Stimulated activated CD8-positive, alpha-beta memory T cell treated with anti-CD3 and anti-CD28 coated beads, Interleukin-4, amount 100 ng/mL, for 4 hours (primary cell): ENCODE measurements at places on chromosomes 2 and 18.

GRCh38 chr2:54559593-54560145 is 103.5 kb downstream of the SPTBN1 start:
- no peak for DNase-seq

DNA sequence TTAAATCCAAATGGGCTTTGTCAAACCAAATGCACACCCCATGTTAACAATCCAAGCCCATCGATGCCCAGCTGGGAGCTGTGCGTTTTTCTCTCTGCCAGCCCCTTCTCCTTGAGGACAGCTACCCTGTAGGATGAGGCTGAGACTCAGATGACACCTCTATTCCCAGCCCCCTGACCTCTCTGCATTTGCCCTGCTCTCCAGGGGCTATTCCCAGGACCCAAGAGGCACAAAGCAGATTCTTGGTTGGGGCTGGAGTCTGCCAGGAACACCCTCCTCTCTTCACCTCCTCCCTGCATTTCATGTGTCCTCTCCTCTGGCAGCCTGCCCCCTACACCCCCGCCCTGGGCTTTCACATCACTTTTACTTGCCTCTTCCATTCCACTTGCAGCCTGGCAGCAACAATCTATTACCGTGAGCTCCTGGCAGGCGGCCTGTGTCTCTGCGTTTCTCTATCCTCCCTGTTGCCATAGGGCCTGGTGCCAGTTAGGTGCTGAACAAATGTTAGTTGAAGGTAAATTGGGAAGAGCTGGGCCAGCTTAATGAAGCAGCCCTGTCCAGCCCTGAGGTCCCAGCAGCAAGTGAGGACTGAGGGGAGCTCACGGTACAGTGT is 51.8 kb downstream of the ADD2 start:
- DNase-seq: no peak

DNA sequence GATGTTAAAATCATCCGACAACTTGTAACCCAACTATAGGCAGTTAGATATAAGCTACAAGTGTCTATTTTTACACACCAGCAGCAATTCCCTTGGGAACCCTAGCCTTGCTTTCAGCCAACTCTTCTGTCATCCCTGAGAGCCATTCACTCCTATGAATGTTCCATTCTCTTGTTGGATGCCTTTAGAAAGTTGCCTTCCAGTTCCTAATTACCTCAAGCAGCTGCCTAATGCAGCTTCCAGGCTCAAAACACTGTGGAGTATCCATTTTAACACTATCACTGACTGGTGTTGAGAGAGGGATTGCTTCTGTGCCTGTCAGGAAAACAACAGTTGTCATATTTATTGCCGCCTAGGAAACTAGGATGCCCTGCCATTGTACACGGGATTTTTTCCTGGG is 402.0 kb upstream of the ACVR2A start:
- no peak for DNase-seq

DNA sequence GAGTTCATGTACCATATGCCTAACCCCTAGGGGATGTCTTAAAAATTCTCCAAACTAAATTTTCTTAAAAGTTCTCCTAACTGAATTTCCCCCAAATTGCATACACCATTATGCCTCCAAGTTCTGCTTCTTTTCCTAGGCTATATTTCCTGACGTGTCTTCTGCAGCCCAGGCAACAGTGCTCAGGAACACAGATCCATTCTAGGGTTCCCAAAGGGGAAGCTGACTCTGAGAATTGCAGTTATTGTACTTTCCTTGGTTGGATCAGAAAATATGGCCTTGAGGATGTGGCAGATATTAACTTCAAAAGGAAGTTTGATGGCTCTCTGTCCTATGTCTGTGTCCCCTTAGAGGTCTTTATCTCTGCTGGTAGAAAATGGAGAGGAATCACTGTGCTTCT is 124.3 kb downstream of the TMEM17 start:
- DNase-seq: no peak

DNA sequence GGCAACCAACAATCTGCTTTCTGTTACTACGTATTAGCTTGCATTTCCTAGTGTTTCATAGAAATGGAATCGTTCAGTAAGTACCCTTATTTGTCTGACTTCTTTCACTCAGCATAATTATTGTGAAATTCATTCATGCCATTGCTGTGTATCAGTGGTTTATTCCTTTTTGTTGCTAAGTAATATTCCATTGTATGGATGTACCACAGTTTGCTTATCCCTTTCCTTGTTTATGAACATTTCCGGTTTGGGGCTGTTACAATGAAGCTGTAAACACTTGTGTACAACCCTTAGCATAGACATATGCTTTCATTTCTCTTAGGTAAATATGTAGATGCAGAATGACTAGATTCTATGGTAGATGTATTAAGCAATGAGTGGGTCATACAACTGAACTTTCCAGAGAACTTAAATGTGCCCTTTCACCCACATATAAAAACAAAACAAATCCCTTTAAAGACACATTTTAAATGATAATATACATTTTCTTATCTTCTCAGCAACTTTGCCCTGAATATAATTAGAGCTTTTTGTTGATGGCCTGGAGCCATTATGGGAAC is 21.9 kb downstream of the FER1L5 start:
- no peak for DNase-seq

DNA sequence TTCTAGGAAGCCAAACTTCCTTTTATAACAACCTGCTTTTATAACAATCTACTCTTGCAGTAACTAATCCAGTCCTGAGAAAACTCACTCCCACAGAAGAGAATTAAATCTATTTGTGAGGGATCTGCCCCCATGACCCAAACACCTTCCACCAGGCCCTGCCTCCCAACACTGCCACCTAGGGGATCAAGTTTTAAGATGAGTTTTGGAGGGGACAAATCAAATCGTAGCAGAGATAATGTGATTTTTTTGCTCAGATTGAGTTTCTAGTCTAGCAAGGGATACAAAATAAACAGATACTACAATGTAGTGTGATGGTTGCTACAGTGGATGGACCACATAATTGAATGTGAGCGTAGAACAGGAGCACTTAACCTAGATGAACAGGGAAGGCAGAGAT is 52.2 kb downstream of the NCOA1 start:
- no peak for DNase-seq

- no peak for DNase-seq
These were observed 1936.8 kb upstream of the PIK3C3 start for GRCh38 chr18:40018266-40018665.

DNA sequence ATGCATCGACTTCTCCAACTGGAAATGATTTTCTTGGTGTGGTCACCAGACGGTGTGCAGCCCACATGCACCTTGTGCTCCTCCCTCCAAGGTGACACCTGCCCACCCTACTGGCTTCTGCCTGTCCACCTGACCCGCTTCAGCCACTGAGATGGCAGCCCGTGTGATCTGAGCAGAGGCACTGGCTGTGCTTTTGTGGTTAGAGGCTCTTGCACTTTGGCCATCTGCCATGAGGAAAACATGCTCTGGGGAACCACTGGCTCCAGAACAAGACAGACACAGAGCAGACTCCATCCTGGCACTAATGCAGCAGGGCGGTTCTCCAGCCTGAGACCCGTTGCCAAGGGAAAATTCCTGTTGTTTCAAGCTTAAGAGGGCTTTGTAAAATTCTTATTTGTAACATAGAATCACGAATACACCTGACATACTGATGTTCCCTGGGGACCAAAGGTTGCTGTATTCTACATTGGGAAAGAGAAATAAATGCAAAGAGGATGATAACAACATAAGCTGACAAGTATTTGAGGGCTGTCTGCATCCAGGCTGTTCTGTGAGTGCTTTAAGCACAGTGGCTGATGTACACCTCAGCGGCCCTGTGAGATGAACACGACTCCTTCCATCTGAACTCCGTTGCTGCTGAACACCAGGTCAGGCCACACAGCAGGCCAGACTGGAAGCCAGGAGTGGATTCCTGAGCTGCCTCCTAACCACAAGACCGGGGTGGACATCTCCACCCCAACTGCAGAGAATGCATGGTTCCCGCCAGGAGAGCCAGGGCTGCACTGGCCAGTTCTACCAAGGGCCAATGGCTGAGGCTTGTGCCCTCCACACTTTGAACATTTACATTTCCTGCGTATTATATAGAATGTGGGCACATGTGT is 820.4 kb downstream of the GALR1 start:
- no peak for DNase-seq

DNA sequence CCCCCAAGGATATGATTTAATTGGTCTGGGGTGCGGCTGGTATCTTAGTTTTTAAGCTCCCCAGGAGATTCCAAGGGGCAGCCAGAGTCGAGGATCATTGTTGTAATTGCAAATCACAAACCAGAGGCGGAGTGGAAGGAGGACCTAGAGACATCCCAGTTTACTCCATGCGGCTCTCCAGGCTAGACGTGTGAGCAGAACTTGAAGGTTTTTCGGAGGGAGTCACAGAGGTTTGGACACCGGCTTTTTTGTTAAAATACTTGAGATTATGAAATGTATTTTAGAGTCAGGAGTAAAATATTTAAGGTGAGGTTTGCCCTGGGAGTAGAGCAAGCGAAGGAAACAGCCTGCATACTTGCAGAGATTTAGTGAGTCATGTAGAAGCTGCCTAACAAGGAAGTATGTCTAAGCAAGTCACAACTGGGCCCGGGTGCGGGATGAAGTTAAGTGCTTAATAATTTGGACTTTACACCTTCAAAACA is 39.5 kb downstream of the TGOLN2 start:
- DNase-seq: no peak

DNA sequence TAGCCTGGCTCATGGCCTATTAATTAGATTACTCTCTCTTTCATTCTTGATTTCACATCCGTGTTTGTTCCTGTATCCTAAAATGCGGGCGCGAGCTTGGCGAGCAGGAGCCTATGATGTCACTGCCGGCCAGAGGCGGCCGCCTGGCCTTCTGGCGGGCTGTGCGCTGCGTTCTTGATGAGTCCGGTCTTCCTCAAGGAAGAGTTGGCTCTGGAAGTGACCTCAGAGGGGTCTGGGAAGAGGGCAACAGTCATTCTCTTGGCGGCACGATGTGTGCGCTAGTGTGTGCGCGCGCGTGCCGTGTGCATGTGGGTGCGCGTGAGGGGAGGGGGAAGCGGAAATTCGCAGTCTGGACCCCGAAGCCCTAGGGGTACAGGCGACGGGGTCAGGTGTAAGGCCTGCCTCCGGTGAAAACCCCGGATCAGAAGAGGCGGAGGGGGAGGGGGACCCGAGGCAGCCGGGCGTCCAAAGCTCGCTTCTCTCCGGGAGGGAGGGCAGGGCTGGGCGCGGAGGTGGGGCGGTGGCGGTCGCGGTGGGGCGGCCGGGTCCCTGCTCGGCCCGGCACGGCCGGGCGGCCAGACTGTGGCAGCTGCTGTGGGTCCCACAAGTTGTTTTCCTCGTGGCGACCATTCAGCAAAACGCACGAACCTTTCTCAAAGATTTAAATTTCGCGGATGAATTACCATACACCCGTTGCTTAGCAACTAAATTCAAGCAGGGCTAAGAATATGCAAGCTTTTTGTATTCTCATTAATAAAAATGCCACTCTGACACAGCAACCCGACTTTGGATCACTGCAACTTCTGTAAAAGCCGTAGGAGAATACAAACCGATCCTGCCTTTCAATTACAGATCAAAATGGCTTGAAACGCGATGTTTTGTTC is 8.4 kb downstream of the POU3F3 start:
- no peak for DNase-seq

DNA sequence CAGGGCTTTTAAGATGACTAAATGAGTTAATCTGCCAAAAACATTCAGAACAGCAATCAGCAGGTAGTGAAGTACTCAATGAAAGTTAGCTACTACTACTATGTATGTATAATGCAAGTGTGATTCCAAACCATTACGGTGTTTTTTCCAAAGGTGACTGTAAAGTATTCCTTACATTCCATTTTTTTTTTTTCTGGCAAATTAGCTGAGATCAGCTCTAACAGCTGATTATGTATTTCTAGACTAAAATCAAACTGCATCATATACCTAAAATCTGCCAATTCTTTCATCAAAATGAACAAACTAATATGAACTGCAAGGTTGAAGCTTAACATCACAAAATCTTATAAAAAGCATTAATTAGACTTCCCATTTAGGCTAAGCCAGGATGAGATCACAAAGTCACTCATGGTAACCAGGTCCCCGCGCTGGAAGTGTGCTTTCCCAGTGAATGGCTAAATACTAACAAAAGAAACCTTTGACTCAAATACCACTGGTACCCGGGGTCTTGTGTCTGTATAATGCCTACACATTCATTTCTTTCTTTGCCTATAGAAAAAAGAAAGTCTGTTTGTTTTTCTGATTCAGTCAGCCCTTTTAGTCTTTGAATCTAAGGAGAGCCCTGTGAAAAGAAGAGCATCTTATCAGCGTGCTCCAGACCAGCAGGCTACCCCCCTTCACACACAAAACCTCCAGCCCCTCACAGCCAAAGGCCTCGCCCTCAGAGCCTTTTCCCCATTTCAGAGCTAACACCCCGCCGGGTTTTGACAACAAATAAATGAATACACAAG is 88.3 kb downstream of the RBMS1 start:
- DNase-seq: no peak

DNA sequence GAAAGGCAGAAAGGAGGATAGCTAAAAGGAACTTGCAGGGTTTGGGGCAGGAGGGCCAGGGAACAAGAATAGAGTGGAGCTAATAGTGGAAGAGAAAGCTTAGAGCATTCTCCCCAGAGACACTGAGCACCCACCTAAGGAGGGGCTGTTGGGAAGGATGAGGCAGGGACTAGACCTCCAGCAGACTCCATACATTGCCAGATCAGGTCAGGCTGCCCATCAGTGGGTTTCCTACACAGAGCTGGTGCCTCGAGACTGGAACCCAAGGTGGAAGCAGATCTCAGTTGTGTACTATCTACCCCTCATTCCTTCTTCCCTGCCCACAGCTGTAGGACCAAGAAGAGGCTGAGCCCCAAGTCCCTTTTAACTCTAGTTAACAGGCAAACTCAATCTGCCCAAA is 148.5 kb downstream of the ZFP36L2 start:
- DNase-seq: no peak

GRCh38 chr2:28901841-28902240 is 7.4 kb downstream of the WDR43 start:
- no peak for DNase-seq

GRCh38 chr2:196088203-196088602 is 19.6 kb upstream of the DNAH7 start:
- no peak for DNase-seq

- DNase-seq: no peak
These were observed 101.3 kb upstream of the ARHGAP28 start for GRCh38 chr18:6628187-6628586.

DNA sequence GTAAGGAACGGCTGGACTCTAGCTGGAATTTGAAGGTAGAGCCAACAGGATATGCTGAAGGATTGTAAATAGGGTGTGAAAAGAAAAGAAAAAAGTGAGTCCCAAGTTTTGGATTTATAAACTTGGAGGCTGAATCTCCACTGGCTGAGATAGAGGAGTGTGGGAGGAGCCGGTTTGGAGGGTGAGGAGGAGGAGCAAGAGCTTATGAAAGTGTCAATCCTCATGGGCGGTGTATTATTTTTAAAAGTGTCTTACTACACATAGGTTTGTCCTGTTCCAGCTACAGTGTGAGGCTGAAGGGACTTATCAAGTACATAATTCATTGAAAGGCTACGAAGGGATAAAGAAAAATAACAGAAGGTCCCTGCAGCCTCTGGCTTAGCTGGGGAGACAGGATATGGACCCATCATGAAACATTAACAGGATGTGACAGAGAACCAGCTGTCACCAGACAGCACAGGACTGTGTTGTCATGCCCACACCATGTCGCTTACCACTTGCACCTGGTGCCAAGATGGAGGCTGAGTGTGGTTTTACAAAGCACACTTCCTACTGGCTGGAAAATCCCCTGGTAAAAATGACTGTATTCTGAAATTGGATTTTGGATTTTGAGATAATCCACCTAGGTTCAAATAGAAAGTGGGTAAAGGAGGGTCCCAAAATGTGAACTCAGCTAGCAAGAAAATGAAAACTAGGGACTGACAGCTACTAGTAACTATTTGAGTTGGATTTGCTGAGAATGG is 2.5 kb upstream of the MREG start:
- DNase-seq: no peak
